Stimulated activated CD8-positive, alpha-beta memory T cell treated with anti-CD3 and anti-CD28 coated beads, Interleukin-7, amount 100 ng/mL, for 1 hour (primary cell): ENCODE measurements at places on chromosomes 13 and 19.

DNA sequence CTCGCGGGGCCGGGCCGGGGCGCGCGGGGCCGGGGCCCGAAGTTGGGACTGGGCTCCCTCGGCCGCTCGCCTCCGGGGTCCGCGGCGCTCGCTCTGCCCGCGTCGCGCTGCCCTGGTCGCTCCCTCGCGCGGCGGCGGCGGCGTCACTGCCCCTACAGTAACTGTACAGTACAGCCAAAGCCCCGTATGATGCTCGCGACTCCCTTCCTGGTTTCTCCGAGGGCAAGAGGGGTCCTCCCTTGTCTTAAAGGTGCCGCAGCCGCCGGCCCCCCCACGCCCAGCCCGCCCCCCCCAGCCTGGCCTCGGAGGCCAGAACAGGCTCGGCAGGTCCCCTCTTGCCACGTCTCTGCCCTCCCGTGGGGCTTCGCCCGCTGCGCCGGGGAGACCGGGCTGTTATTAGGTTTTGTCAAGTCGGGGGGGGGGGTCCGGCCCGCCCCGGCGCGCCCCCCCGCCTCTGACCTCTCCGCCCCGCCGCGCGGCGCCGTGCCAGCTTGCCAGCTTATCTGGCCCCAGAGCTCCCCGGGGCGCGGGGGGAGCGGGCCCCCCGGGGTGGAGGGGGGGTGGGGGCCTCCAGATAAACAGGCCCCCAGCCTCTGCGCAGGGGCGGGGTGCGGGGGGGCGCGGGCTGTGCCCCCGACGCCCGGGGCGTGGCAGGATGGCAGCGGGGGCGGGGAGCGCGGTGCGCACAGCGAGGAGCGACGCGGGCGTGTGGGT is at the start of gene ZBTB7A:
TSS of gene ZBTB7A (minus strand) at position 218 of the 714 bp plus-strand sequence. CDS start 11,667 bp downstream, outside the sequence.
- DNase-seq: peak; percentile 51

DNA sequence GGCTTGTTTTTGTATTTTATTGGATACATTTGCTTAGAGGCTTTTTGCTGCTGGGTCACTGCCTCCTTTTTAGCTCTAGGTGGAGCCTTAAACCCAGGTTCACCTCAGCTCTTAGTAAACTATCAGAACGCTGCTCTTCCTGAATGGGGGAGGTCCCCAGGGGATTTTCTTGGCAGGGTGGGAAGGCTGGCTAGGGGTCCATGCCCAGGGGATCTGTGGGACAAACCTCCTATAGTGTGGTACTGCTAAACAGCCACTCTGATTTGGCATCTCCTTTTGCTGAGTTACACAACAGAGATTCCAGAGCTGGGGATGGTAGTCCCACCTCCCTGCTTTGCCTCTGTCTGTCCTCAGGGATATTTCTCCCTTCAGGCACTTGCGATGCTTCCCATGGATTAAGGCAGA is 204.9 kb downstream of the ZIC5 start:
- DNase-seq: no peak

GRCh38 chr13:24203811-24204210 is 43.3 kb downstream of the SPATA13 start:
- DNase-seq: no peak

GRCh38 chr19:52176574-52176973 is 5.2 kb upstream of the ZNF836 start:
- DNase-seq: no peak

- no peak for DNase-seq
Measured at GRCh38 chr13:107811233-107812013, 403.9 kb downstream of the LIG4 start.

DNA sequence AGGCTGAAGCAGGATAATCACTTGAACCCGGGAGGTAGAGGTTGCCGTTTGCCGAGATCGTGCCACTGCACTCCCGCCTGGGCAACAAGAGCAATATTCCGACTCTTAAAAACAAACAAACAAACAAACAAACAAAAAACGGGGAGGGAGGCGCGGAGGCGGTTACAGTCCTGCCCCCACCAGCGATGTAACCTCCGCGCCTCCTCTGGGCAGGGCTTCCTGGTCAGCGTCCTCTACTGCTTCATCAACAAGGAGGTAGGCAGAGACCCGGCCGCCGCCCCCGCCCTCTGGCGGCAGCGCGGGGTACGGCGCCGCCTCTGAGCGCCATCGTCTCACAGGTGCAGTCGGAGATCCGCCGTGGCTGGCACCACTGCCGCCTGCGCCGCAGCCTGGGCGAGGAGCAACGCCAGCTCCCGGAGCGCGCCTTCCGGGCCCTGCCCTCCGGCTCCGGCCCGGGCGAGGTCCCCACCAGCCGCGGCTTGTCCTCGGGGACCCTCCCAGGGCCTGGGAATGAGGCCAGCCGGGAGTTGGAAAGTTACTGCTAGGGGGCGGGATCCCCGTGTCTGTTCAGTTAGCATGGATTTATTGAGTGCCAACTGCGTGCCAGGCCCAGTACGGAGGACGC is 10.2 kb downstream of the SNRPD2 start:
- DNase-seq: peak; percentile 78

DNA sequence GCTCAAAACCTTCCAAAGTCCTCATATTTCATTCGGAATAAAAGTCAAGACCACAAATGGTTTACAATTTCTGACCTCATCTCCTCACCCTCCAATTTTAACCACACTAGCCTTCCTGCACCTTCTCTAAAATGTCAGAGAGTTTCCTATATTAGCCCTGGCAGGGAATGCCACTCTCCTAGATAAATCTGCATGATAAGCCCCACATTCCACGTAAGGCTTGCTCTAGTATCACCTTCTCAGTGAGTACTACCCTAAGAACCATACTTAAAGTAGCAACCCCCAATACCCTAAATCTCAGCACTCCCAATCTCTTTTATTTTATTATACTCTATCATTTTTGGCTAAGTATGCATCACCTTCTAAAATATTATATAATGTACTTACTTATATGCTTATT is 100.5 kb upstream of the SLITRK5 start:
- no peak for DNase-seq

DNA sequence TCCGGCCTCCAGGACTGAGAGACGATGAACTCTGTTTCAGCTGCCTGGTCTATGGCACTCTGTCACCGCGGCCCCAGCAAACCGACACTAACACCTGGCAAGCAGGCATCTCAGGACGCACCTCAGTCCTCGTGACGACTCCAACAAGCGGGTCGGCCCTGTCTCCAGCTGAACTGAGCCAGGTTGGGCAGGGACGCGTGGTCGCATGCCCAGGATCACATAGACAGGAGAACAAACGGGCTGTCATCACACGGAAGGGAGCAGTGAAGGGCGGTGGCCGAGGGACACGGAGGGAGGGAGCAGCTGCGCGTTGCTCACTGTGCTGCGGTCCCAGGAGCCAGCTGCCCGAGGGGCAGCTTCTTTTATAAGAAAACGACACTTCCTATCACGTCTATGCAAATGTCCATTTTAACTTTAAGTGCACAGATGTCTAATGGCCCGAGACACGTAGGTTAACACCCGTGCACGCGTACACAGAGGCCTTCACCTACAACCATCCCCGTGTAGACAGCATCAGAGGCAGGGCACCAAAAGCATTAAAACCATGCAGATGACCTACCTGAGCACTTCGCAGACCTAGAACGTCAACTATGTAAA is 8.9 kb downstream of the SGTA start:
- DNase-seq: no peak

DNA sequence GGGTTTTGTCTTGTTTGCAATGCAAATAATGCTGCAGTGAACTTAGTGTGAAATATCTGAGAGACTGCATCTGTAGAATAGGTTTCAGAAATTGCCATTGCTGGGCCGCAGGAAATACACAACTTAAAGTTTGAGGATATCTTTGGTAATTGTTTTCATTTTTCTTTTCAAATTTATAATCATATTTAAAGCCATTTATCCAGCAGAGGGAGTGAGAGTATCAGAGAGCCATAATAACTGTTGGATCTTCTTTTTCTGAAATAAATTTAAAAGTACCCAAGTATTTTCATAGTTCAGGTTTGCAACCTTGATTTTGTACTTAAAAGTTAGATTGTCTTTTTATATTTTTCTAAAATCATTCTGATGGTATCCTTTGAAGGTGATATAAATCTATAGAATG is 99.4 kb downstream of the ZMYM2 start:
- no peak for DNase-seq

DNA sequence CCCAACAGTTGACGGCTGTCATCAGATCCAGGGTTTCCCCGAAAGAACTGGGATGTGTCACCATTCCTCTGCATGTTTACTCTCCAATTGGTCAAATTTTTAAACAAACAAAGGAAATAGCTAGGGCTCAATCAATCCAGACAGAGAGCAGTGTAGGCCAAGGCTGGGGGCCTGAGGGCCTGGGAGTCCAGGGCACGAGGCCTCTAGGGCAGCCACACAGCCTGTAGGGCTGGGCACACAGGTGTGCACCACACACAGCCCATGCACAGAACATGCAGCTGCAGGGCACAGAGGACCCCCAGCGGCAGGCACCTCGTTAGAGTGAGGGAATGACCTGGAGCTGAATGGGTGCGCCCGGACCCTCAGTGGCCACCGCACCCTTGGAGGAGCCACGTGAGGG is 9.5 kb downstream of the MIER2 start:
- DNase-seq: no peak

DNA sequence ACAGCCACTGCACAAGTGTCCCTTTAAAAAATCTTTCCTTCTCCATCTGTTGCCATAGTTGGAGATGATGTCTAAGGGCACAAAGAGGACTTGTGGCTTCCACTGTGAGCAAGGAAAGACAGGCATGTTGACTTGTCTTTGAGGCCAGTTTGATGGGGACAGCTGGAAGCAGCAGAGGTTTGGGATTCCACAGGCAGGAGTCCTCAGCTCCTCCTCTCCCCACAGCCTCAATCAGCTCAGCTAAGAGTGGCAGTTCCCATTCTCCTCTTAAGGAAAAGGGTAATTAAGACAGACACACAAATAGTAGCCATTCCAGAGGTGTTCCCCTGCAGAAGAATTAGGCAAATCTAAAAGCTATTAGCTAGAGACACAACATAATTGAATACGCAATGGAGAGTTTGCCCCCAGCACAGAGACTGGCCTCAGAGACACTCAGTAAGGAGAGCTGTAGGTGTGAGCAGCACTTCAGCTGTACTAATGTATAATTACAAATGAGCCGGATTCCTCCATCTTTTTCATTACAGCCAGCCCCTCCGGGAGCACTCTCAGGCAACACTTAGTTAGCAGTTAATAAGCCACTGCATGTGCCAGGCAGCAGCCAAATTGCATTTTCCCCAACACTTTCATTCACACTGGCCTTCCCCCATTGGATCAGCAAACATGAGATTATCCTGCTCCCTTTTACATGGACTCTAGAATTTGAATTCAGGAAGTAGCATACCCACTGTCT is 434.0 kb downstream of the FOXO1 start:
- DNase-seq: no peak

DNA sequence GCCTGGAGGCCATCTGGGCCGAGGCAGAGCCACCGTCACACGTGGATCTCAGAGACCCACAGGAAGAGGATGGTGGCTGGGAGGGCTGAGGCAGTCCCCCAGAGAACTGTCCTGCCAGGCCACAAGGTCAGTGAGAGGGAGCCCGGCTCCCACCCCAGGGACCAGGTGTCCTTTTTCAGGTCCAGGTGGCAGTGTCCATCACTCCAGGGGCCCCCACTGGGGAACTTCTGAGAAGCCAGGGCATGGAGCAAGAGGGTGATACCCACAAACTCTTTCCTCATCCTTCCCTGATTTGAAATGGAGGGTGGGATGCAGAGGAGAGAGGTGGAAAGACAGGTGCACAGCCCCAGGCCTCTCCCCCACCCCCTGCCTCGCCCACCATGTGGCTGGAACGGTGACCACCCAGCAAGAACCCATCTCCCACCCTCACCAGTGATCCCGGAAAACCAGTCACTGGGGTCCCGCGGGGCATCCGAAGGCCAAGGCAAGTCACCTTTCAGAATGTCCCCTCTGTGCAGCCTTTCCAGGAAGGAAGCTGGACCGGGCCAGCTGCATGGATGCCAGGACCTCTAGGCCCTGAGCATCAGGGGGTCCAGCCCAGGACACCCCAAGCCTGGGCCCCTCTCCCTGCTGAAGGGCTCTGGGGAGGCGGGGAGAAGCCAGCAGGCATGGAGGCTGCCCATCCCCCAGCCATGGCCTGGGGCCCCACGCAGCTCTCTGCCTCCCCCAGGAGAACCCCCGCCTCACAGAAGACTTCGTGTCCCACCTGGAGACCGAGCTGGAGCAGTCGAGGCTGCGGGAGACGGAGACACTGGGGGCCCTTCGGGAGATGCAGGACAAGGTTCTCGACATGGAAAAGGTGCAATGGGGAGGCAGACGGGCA is 14.1 kb downstream of the PRR36 start:
- DNase-seq: no peak

DNA sequence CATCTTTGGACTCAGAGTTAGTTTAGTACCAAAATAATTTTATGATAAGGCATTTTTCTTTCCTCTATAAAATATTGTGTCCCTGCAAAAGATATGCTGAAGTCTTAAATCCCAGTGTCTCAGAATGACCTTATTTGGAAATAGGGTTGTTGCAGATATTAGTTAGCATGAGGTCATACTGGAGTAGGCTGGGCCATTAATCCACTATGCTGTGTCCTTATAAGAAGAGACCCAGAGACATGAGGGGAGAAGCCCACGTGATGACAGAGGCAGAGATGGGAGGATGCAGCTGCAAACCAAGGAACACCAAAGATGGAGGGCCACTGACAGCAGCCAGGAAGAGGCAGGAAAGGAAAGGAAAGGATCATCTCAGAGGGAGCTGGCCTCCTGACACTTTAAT is 6.4 kb downstream of the POGLUT2 start:
- no peak for DNase-seq

DNA sequence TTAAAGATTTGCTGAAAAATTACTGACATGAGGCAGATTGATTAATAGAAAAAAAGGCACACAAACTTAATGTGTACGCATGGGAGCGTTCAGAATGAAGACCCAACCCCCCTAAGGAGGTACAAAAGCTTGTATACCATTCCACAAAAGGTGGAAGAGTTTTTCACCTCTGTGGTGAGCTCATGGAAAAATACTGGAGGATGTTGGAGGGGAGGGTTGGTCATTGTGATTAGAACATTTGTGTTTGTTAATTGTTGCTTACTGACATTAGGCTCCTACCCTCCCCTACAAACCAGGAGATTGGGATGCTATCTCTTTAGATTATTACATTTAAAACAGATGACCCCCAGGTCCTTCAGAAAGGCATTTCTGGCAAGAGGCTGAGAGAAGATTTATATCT is 1973.3 kb downstream of the OLFM4 start:
- DNase-seq: no peak

GRCh38 chr13:48038761-48039160 is 1.2 kb downstream of the NUDT15 start:
- DNase-seq: no peak

- DNase-seq: no peak
Measured at GRCh38 chr19:4640247-4641000, 1.1 kb downstream of the TNFAIP8L1 start.
